ENCODE measurements at places on chromosomes 1 and 21.

GRCh38 chr1:89538361-89538760 is 13.7 kb downstream of the LRRC8B start:
- DNase-seq, result no peak

DNA sequence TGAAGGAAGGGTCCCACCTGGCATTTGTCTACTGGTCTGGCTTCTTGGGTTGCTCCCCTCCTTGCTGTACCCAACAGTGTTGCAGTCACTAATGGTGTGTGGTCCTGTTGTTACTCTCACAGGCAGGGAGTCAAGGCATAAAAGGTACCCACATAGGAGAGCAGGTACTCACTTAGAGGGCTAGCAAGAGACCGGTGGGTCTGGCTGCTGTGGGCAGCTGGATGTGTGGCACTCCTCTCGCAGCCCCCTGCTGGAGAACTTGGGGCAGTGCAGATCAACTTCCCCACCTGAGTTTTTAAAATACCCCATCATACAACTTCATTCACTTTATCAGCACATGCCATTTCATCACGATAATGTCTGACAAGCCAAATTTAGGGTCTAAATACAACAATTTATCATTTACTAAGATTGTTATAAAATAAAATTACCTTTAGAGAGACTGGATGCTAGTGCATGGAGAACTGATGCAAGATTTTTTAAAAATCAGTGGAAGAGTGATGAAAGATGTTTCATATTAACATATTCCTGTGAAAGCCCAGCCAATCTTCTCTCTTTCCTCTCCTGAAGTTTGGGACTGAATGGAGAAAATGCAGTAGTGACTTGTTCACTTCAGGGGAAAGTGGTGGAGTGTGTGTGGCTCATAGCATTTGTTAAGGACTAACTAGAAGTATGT is 42.8 kb downstream of the ACP6 start:
- no peak for DNase-seq

GRCh38 chr1:172638249-172638648 is 20.7 kb upstream of the FASLG start:
- DNase-seq, result no peak

GRCh38 chr1:29210278-29211085 is 20.3 kb downstream of the MECR start:
- DNase-seq, result no peak

GRCh38 chr1:52554756-52555155 is 1.9 kb upstream of the TUT4 start:
- DNase-seq, result no peak

- no peak for DNase-seq
These were observed 50.2 kb downstream of the C8A start for GRCh38 chr1:56904663-56905397.

DNA sequence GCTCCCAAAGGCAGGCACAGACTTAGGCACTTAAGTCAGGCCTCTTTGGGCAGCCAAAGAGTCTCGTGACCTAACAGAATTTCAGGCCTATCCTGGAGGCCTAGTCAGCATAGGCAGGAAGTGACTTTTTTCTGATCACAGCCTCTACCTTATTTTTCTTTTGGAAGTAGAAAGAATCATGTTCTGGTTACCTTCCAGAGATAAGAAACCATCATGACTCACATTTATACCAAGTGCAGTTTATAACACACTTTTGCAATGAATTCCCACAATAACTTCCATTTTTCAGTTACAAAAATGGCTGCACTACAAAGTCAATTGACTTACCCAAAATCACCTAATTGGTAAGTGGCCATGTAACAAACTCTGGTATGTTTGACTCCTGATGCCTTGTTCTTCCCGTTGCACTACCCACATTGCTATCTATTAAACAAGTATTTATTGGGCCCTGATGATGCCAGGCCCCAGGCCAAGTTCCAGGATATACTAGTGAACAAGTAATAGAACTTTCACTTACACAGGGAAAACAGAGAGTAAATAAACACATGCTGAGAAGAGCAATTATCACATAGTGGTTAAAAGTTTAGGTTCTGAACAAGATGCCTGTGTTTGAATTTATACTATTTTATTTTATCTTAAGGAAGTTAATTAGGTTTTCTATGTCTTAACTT is 74.3 kb downstream of the SH3GLB1 start:
- no peak for DNase-seq

Measured in stimulated activated CD4-positive, alpha-beta T cell treated with anti-CD3 and anti-CD28 coated beads, TNF-alpha, amount 100 ng/mL, for 1 hour (primary cell).